T-helper 1 cell (primary cell): ENCODE measurements at places on chromosomes 16 and 17.

DNA sequence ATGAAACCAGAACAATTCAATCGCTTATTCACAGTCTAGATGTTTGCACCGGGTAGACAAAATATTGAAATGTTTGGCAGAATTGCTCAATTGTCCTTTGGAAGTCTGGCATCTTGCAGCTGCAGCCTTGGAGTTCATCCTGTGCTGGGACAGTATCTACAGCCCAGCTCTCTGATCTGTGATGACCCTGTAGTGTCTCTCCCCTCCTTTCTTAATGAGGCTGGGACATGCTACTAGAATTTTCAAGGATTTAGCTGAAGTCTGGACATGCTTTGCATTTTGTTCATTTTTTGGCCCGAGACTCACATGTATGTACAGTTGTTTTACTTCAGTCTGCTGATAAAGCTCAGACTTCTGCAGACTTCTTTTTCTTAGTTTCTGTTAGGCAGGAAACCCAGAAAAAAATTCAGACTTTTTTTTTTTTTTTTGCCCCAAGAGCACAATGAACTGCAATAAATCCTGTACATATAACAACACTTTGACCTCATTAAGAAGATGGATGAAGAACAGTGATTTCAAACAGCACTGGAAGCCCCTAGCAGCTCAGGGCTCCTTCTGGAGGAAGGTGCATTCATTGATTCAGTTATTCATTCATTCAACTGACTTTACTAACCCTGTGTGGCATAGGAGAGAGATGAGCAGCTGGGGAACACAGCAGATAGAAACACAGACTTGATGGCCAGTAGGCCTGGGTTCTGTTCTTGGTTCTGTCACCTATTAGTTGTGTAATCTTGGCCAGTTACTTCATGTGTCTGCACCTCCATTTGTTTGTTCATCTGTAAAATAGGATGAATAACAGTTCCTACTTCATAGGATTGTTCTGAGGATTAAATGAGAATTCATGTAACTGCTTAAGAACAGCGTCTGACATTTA is 210.0 kb downstream of the MAP2K4 start:
- no peak for DNase-seq

- DNase-seq, result no peak
Observed at GRCh38 chr17:83086199-83086880, 6.9 kb downstream of the METRNL start.

- DNase-seq, result no peak
Observed at GRCh38 chr16:27483624-27484023, 66.1 kb downstream of the GTF3C1 start.

GRCh38 chr16:1723450-1724147 is 17.6 kb downstream of the MAPK8IP3 start:
- peak; percentile 41 for DNase-seq

GRCh38 chr16:74438492-74438979 is 17.3 kb upstream of the CLEC18B start:
- no peak for DNase-seq

DNA sequence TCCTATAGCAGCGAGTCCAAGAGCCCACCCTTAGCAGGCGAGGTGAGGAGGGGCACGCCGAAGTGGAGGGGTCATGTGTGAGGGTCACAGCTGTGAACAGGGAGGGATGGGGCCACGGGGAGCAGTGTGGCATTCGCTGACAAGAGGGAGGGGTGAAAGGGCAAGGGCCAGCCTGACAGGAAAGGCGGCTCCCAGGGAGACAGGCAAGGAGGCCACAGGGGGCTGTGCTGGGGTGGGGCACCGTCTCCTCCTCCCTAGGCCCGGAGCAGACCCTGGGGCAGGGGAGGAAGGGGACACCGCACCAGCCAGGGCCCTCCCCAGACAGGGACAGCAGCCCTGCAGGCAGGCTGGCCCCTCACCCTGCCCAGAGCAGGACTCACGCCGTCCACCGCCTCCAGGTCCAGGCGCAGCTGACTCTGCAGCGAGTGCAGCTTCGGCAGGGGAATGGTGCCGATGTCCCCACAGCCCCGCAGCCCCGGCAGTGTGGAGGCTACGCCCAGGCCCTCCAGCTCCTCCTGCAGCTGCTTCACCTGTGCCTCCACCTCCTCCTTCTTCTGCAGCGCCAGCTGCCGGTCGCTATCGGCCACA is 15.1 kb downstream of the GNPTG start:
- DNase-seq, result no peak

DNA sequence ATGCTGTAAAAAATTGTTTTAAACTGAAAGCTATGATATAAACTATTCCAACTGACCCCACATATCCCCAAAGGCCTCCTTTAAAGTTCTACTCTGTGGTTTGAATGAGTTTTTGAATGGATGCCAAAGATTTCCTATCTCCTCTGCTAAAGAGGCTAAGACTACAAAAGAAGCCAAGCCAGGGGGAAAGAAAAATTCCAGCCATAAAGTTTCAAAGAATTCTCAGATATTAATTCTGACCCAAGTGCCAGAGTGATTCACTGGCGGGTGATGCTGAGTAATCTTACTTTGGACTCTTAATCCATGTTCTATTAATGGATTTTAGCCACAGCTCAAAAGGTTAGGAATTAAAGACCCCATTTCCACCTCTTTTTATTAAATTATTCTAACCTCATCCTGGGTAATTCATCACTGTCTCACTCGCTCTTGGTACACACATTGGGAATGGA is 60.7 kb downstream of the HS3ST3A1 start:
- DNase-seq, result no peak

DNA sequence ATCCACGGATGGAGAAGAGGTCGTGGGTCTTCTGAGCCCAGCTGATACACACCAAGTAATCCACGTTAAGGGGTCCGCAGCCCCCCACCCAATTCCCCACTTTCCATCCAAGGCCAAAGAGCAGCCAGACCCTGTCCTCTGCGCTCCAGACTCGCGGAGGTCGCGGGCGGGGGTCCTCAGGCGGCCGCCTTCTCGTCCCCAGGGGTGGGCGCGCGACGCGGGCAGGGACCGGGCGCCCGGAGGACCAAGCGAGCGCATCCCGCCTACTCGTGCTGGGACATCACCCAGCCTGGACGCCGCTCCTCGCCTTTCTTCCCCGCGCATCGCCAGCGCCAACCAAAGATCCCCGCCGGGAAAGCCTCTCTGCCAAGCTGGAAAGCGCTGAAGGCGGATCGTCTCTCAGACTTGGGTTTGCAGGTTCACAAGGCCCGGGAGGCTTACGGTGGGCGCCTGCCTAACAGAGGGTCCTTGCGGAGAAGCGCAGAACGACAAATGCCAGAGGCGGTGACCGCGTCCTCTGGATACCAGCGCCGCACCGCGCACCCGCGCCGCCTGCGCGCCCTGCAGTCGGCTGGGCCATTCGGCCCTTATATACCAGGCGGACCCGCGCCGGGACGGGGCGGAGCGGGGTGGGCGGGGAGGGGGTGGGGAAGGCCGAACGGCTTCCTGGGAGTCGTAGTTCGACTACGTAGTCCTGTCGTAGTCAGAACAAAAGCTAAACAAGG is 471.6 kb downstream of the SOX9 start:
- DNase-seq, result peak; percentile 17

DNA sequence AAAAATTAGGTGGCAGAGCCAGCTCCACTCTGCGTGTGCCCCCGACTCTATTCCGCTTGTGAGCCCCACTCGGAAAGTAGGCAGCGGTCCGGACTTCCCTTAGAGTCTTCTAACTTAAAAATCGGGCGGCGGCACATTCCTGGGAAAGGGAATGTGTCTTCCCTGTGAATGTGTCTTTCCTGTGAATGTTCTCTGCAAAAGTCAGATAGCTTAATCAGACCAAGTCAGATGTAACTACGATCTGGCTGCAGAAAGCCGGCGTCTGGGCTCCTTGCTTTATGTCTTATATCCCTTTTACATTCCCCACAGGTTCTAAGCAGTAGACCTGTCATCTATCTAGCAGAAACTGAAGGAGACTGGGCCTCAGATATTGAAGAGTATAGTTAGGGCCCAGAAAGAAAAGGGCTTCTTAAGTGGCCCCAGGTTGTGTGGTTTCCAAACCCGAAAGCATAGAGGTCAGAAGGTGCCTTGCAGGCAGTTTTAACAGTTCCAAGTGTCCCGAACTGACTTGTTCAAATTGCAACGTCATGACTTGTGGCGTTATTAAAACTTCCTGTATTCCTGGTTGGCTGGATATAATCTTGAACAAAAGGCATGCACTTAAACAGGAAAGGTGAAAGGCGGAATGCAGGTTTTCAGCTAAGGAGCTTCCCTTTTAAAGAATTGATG is 601 bp downstream of the PHKB start:
- no peak for DNase-seq

DNA sequence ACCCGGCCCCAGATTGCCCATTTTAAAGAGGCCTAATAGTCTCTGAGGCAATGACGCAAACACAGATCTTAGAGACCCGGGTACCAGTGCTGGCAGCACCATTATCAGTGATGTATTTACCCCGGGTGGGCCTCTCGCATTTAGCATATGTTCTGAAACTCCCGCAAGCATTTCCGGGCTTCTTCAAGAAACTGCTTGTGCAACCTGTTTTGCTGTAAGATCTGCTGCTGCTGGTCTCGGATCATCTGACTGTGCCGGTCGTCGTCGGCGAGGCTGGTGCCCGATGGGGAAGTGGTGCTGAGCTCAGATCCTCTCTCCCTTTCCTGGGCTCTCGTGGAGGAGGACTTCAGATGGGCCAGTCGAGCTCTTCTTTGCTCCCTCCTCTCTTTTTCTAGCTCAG is 12.5 kb downstream of the CEP295NL start:
- peak; percentile 12 for DNase-seq

- DNase-seq, result no peak
Observed at GRCh38 chr17:76351526-76352071, 2.1 kb downstream of the PRPSAP1 start.

GRCh38 chr17:14302091-14302430 is 1.2 kb downstream of the HS3ST3B1 start:
- DNase-seq, result peak; percentile 27

DNA sequence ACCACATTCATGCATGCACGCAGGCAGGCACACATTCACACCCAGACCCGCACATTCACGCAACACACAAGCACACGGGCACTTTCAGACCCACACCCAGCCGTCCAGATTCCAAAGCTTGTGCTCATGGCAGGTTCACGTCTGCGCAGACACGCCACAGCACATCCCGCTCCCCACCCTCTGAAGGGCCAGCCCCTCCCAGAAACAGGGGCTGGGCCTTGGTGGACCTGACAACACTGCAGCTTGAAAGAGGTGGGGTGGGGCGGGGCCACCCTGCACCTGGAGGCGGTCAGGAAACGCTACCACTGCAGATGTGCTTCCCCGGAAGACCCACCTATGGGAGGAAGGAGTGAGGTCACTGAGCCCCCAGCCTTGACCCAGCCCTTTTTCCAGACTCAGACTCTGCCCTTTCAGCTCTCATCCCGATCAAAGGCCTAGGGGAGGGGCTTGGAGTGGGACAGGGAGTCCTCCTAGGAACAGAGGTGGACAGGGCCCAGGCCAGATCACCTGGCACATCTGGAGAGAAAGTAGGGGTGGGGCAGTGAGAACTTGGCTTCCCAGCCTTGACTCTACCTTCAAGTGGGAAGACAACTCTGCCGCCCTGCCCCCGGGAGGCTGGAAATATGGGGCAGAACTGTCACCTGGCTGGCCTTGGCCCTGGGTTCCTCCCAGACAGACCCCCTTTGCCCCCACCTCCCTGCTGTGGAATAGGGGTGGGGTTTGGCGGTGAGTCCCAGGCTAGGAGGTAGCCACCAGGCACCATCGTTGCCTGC is 11.0 kb downstream of the P3H4 start:
- DNase-seq, result no peak

DNA sequence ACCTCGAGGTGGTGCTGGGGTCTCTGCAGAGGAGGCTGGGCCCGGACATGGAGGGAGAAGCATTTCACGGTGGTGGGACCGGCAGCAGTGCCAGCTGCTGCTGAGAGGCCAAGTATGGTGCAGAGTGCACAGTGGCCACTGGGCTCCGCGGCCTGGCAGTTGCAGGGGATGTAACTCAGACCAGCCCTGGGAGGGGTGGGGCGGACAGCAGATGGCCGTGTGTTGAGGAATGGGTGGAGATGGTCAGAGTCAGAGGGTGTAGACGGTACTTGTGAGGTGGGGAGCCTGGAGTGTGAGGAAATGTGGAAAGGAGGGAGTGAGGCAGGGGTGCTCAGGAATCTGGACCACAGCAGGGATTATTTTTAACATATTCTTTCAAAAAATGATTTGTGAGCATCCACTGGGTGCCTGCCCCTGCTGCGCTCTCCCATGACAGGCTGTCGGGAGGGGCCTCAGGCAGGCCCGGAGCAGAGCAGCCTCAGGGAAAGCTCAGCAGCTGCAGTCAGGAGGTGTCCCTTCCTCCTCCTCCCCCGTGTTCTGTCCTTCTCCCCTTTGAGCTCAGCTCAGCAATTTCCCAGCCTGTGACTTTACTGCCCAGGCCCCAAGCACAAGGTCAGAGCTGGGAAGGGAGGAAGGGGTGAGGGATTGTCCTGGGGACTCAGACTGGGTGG is 113.1 kb downstream of the RAP1GAP2 start:
- DNase-seq, result no peak

GRCh38 chr17:17938388-17939107 is 33.7 kb downstream of the TOM1L2 start:
- no peak for DNase-seq
